ENCODE measurements at places on chromosomes 5 and 9. TPM values are rescaled to one million over a fixed set of nuclear protein-coding genes. Genes with fewer than 3 reads are reported as not detected.

DNA sequence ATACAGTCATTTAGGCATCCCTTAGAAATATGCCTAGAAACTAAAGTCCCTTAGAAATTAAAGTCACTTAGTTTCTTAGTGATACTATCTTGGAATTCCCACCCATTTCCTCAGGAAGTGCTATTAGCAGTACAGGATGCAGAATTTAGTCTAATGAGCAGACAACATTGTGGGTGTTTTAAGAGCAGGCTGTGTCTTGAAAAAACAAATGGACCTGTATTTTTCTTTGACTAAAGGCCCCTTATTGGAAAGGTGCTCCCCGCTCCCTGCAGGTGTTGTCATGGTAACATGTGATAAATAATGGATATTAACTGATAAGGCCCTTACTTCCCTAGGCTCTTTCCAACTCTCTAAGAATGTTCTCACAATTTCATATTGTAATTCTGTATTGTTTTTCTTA, 38.8 kb upstream of the STARD4 start:
- no peak for DNase-seq

The S100Z gene
- not detected for total RNA-seq

- no peak for DNase-seq
Measured at GRCh38 chr5:106292654-106293053, 1378.1 kb downstream of the EFNA5 start.

GRCh38 chr5:446066-446882, 3.3 kb downstream of the EXOC3 start:
- DNase-seq, result no peak

The PRELID2 gene
- total RNA-seq, result 33.2 TPM

- no peak for DNase-seq
Measured at GRCh38 chr5:146169076-146169475, 13.4 kb downstream of the LARS1 start.

The PKD2L2 gene
- not detected for total RNA-seq

The CARD9 gene
- 1.6 TPM for total RNA-seq

- DNase-seq, result no peak
Measured at GRCh38 chr9:79868567-79869189, 296.9 kb downstream of the TLE4 start.

The PLPP7 gene
- not detected for total RNA-seq

The MSMP gene
- total RNA-seq, result not detected

The STC2 gene
- total RNA-seq, result 60.4 TPM

DNA sequence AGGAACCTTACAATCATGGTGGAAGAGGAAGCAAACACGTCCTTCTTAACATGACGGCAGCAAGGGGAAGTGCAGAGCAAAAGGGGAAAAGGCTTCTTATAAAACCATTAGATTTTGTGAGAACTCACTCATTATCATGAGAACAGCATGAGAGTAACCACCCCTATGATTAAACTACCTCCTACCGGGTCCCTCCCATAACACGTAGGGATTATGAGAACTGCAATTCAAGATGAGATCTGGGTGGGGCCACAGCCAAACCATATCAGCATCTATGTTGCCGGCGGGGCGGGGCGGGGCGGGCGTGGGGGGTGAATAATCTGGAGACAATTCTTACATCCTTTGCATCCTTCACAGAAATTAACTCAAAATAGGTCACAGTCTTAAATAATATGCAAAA, 58.8 kb upstream of the GFPT2 start:
- no peak for DNase-seq
